ENCODE measurements at places on chromosomes 2 and 18.

GRCh38 chr2:175253871-175254270 is 72.4 kb upstream of the ATP5MC3 start:
- DNase-seq, result no peak

GRCh38 chr18:28365411-28365831 is 188.5 kb upstream of the CDH2 start:
- DNase-seq, result no peak

DNA sequence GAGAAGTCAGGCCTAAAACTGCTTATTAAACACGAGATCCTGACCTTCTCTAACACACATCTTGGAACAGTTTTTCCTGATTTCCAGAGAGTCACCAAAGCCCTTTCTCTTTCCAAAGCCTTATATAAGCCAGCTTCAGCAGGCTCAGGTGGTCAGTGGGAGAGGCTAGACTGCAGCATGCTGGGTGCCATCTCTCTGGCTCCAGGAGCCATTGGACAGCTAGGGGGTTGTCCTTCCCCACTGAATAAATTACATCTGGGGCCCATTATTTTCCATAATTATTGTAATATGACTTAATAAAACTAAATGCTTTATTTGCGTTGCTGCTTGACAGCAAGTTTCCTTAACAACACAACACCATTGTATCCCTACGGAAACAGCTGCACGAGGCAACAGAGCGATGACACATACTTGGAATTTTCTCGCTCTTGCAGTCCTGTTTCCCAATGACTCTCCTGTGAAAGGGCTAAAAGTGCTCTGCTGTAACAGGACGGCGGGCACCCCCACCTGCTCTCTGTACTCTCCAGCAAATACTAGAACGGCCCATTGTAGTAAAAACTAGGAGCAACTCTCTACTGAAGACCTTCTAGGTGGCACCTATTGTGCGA is 160.6 kb downstream of the RNF144A start:
- no peak for DNase-seq

GRCh38 chr2:1869987-1870386 is 125.7 kb upstream of the PXDN start:
- DNase-seq, result no peak

- no peak for DNase-seq
These were observed 14.3 kb downstream of the KCNK3 start for GRCh38 chr2:26706616-26707473.

- DNase-seq, result no peak
These were observed 13.9 kb downstream of the LRP2 start for GRCh38 chr2:169348321-169349024.
